A549 treated with AZD2906 at 1 μM for 4 hours (cell line): ENCODE measurements at places on chromosomes 5 and 9. TPM values are rescaled to one million over a fixed set of nuclear protein-coding genes. Genes with fewer than 3 reads are reported as not detected.

FOXD4 gene
- total RNA-seq: 0.13 to 0.57 TPM (median 0.37 TPM) in 5 replicates

ADGRV1 gene
- total RNA-seq: 0.50 to 0.89 TPM (median 0.61 TPM) in 5 replicates

PRELID2 gene
- 7.6 to 10.8 TPM (median 8.1 TPM) in 5 replicates for total RNA-seq

ZNF608 gene
- total RNA-seq: 0.81 to 1.4 TPM (median 0.88 TPM) in 5 replicates

KCNIP1 gene
- total RNA-seq: not detected in 5 replicates

CSF1R gene
- total RNA-seq: 0.15 to 0.31 TPM (median 0.20 TPM) in 5 replicates
